ENCODE measurements at places on chromosomes 11 and 22.

GRCh38 chr11:2380807-2381350, 3.8 kb downstream of the CD81 start:
- DNase-seq = no peak

DNA sequence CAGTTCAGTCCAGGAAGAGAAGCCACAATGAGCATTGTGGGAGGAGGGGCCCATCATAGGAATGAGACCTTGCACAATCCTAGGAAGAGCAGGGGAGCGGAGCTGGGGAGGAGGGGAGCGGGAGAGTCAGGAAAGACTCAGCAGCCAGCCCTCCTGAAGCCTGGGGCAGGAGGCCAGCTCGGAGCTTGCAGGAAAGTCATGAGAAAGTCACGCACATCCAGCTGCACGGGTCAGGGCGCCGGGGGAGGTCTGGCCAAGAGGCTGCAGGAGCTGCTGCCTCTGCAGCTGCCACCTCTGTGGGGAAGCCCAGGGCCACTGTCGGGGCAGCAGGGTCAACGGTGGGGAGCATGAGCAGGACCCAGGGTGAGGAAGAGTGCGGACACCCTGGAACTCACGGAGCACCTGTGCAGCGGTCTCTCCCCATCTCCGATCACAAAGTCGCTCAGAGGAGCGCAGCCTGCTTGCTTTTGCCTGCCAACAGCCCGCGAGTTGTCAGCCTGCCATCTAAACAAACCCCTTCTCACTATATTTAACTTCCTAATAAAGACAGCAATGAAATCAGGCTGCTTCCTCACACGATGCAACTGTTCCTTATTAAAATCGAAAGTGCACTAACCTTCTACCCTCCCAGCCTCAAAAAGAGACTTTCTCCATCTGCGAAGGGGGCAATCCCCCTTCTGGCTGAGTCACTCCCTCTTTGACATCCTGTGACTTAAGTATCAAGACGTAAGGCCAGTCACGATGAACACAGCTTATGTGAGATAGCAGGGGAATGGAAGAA, 52.9 kb upstream of the RTL6 start:
- no peak for DNase-seq

GRCh38 chr11:133388975-133389568, 143.2 kb downstream of the OPCML start:
- DNase-seq = no peak

DNA sequence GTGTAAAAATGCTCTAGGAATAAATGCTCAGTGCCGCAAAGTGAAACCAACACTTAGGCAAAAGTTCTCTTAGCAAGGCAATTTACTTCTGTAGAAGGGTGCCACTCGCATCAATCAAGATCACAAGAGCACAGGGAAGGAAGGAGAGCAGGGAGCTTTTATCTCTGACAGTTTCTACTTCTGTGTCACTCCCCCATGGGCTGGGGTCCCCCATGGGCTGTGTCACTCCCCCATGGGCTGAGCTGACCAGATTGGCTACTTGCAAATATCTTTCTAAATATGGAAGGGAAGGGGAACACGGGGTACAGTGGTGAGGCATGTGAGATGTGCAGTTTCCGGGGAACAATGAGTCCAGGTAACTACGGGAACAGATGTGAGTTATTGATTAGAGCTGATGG, 397 bp downstream of the OR52N2 start:
- no peak for DNase-seq

DNA sequence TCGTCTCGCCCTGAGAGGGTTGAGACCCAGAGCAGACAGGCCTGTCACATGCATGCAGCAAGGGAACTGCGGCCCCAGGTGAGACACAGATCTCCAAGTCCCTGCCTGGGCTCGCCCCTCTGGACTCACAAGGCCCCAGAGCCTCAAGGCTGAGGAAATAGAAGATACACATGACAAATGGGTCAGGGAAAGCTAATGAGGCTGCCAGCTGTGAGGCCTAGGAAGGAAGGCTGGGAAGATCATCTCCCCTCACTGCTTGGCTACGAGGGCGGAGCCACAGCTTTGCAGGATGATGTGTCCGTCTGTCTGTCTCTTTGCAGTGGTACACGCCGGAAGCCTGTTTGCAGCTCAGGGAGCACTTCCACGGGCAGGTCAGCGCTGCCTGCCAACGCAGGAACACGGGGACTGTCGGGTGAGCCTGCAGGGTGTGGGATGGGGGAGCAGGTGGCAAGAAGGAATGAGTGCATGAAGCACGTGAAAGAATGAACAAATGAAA, 4.5 kb downstream of the RAB36 start:
- no peak for DNase-seq

DNA sequence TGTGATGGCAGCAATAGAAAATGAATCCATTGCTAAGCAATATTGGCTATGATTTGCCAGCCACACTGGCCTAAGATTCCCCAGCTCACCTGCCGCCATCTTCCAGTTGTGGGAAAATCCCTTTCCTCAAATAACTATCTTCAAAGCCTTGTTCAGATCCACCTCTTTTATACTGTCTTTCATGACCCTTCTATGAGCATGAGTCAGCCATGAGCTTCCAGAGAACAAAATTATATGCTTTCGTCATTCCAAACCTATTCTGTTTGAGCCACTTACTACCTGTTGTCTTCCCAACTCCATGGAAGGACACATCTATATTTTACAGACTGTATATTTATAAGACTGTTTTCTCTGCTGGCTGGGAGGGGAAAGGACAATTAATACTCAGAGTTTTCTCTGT, 25.0 kb upstream of the PRSS23 start:
- no peak for DNase-seq

GRCh38 chr22:45499746-45500145, 2.9 kb upstream of the FBLN1 start:
- no peak for DNase-seq

DNA sequence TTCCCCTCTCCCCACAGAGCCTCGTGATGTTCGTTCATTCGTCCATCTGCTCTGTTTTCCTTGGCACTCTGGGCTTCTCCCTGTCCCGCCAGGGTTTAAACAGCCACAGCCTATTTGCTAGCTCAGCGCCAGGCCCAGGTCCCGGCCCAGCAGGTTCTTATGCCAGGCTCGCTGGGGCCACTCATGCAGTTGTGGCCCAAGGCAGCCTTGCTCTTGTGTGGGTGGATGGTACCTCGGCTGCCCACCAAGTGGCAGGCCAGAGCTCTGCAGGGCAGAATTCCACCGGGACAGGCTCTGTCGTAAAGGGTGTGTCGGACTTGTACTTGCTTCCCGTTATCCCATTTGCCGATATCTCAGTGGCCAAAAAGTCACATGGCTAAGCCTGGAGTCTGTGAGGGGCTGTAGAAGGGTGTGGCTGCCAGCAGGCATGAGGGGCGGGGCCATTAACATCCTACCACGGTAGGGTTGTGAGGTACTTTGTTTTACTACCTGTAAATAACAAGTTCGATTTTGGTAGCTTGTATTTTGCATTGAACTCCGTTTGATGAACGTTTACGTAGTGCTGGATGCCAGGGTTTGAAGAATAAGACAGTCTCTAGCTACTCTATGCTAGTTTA, 7.9 kb downstream of the FAM118A start:
- no peak for DNase-seq

DNA sequence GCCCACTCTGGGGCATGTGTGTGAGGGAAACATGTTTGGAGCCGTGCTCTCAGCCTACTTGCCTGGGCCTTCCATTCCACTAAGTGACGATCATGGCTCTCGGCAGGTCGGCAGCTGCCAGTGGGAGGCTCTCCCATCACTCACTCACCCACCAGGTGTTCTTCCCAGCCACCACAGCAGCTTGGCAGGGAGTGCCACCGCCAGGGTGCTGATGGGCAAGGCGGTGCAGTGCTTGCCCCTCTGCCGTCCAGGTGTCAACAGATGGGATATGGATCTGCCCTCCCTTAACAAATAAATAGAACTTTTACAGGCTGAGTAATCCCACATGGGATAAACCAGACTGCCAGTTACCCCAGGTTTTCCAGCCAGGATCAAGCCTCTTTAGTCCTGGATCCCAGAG, 205.5 kb upstream of the TMEM45B start:
- no peak for DNase-seq

Data from omental fat pad (tissue), 4 donors.